Mesenteric fat pad (tissue), 1 donor: ENCODE measurements at places on chromosomes 16 and 17. TPM values are rescaled to one million over a fixed set of nuclear protein-coding genes. Genes with fewer than 3 reads are reported as not detected.

TMIGD1 gene
- total RNA-seq = not detected

MYO15A gene
- 0.71 TPM for total RNA-seq

VTN gene
- 2.1 TPM for total RNA-seq

KRT40 gene
- not detected for total RNA-seq

DNA sequence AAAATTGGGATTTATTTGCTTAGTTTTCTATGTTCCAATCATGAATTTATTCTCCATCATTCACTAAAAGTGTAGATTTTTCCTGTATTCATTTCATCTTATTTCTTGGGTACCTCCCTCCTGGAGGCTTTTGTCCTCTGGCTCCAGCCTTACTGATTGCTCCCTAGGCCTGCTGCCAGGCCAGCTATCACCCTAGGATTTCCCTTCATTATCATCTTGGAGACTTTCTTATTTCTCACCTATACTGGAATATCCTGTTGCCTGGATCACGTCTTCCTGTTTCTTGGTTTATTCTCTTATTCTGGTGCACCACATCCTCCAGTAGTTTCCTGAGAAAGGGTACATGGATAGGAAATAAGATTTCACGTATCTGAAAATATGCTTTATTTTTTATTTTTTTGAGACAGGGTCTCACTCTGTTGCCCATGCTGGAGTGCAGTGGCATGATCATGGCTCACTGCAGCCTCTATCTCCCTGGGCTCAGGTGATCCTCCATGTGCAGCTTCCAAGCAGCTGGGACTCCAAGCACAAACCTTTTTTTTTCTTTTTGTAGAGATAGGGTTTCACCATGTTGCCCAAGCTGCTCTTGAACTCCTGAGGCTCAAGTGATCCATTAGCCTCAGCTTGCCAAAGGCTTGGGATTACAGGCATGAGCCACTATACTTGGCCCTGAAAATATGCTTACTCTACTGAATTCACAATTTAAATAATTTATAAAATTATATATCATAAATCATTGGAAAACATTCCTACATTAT, 13.3 kb upstream of the KPNB1 start:
- DNase-seq = no peak

DNA sequence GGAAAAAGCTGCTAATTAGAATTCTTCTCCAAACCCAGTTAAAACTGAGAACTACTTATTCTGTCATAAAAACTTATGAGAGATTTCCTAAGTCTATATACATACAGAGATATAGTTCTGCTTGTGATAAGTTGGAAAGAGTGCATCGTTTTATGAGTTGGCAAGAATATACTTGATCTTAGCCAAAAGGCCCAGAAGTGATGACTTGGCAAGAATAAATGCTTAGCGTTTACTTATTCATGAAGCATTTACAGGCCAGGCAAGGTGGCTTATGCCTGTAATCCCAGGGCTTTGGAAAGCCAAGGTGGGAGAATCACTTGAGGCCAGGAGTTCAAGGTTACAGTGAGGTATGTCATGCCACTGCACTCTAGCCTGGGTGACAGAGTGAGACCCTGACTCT, 81.7 kb downstream of the CYB561 start:
- no peak for DNase-seq

DNA sequence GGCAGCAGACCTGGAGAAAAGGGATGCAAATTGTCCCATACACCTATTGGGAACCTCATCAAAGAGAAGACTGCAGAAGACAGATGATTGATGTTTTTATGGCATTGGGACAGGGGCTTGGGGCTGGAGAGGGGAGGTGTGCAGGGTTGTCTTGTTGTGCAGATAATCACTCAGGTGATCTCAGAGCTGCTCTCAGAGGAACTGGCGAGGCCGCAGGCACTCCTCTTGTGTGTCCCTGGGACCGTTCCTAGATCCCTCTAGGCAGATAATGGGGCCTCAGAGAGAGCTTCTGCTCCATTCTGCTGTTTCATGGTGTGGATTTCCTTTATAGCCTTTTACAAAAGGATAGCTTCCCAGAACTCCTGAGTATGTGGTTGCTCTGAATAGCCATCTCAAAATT, 1.6 kb downstream of the RNF213 start:
- DNase-seq = no peak

DNA sequence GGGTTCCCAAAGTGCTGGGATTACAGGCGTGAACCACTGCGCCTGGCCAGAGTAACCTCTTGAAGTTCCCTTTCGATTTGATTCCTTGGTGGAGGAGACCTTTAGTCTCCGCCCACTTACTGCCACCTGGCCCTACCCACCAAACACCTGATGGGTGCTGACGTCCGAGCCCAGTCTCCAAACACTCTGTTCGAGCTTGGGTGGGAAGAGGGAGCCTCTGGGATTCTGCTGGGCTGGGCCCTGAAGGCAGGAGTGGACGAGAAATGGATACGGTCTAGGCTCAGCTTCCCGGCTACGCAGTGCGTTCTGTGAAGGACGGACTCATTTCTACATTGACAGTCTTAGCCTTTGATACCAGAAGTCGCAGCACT, 870 bp upstream of the ITGA3 start:
- DNase-seq = no peak

- no peak for DNase-seq
These were observed 197.7 kb upstream of the CIBAR2 start for GRCh38 chr16:85309656-85310587.

DNA sequence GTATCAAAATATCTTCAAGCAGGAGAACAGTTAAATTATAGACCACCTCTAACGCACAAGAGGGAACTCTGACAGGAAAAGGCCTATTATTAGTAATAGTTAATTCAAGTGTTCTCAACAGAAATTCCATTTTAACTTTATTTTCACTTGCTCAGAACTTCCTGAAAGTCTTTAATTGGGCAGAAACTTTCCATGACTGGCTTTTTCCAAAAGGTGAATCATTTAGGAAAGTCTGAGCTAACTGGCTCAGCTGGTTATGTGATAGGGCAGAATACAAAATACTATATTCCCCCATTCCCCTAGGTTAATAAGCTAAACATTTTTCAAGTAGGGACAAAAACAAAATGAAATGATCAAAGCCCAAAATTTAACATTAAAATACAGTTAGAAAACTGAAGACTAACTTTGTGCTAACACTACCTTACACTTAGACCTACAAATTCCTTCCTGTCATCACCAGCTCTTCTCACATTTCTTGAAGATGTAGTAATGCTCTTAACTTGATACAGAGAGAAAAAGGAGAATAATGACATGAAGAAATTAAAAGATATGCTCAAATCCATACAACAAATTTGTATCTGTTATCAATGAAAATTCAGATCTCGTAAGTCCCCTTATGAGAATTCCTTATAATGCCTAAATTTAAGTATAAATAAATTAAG, 31.0 kb downstream of the CFDP1 start:
- no peak for DNase-seq

GRCh38 chr16:14024283-14024682, 46.8 kb upstream of the MRTFB start:
- DNase-seq = no peak
